ENCODE measurements at places on chromosomes 13 and 19.
A peak's percentile ranks its signal among the peaks of the same experiment; 100 is the strongest.

GRCh38 chr19:2865334-2866100 is 1.6 kb upstream of the ZNF556 start:
- peak; percentile 28 for DNase-seq
- no peak overlapping the region for H3K4me3 ChIP-seq
- H3K4me1 ChIP-seq = peaks cover 32% of the 10 kb centered on the region

GRCh38 chr13:89695343-89696257 is 1651.9 kb upstream of the MIR17HG start:
- H3K4me1 ChIP-seq = no peaks in the 10 kb centered on the region
- no peak overlapping the region for H3K27ac ChIP-seq
- H3K36me3 ChIP-seq = no peaks in the 10 kb centered on the region
- no peaks in the 10 kb centered on the region for H3K27me3 ChIP-seq
- DNase-seq = no peak

- H3K27me3 ChIP-seq = peaks cover 4% of the 10 kb centered on the region
- H3K4me1 ChIP-seq = no peaks in the 10 kb centered on the region
- H3K36me3 ChIP-seq = no peaks in the 10 kb centered on the region
- no peak overlapping the region for H3K4me3 ChIP-seq
Observed at GRCh38 chr13:113401452-113402415, 37.8 kb upstream of the GRTP1 start.

GRCh38 chr13:33524086-33524485 is 238.5 kb upstream of the STARD13 start:
- H3K4me1 ChIP-seq = no peaks in the 10 kb centered on the region
- H3K4me3 ChIP-seq = no peak overlapping the region
- no peak overlapping the region for H3K27ac ChIP-seq
- H3K27me3 ChIP-seq = no peaks in the 10 kb centered on the region
- H3K36me3 ChIP-seq = no peaks in the 10 kb centered on the region

DNA sequence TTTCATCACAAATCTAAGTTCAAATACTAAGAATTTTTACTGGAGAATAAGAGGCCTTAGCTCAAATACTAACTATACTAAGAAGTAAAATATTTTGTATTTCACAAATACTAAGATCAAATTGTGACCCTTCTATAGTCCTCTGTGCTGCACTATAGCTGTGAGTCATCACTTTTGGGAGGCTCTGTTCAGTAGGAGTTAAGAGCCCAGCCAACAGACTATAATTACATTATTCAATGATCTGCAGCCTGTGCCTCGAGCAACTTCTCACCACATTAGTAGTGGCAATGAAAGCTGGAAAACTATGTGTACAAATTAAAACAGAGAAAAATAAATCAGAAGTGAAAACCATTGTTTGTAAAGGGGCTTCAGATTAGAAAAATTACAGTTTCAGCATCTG is 147.3 kb upstream of the GPC6 start:
- DNase-seq = no peak
- no peak overlapping the region for H3K4me3 ChIP-seq
- H3K4me1 ChIP-seq = no peaks in the 10 kb centered on the region
- H3K36me3 ChIP-seq = no peaks in the 10 kb centered on the region
- H3K27me3 ChIP-seq = no peaks in the 10 kb centered on the region

DNA sequence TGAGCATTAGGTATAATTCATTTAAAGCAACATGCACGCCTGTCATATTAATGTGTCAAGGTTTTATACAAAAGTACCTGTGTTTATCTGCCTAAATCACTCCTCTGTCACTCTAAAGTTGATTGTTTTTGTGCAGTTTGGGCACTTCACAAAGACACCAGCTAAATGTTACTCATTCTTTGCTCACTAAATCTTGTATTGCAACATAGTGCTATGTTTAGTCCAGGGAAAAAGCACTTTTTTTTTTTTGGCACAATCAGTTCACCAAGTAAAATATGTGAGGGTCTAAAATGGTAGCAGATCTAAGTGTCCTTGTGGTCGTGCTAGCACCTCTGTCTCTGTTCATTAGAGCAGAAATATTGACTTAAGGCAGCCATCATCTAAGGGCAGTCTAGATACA is 2526.7 kb upstream of the PCDH20 start:
- no peak overlapping the region for H3K27ac ChIP-seq
- no peaks in the 10 kb centered on the region for H3K4me1 ChIP-seq
- H3K36me3 ChIP-seq = no peaks in the 10 kb centered on the region
- no peaks in the 10 kb centered on the region for H3K27me3 ChIP-seq

DNA sequence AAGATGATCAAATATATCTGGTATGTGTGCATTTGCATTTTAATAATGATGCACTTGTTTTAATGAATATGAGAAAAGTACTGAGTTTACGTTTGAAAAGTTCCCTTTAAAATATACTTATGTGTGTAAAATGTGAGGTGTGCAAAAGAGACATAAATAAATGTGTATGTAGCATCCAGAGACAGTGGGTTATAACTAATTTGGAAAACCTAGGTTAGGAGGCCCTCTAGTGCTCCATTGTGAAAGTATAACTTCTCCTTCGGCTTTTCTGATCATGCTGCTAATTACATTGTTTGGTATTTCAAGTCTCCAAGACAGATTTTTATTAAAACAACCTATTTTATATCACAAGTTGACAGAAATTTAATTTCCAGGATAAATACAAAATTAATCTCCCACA is 30.1 kb downstream of the SCEL start:
- no peak for DNase-seq
- H3K36me3 ChIP-seq = no peaks in the 10 kb centered on the region
- H3K4me3 ChIP-seq = no peak overlapping the region
- no peaks in the 10 kb centered on the region for H3K27me3 ChIP-seq
